ENCODE measurements at places on chromosomes 2 and 18.

GRCh38 chr2:119838179-119838578, 78.5 kb downstream of the PTPN4 start:
- no peak for DNase-seq

- DNase-seq: no peak
Observed at GRCh38 chr18:27606741-27607140, 421.6 kb upstream of the CHST9 start.

DNA sequence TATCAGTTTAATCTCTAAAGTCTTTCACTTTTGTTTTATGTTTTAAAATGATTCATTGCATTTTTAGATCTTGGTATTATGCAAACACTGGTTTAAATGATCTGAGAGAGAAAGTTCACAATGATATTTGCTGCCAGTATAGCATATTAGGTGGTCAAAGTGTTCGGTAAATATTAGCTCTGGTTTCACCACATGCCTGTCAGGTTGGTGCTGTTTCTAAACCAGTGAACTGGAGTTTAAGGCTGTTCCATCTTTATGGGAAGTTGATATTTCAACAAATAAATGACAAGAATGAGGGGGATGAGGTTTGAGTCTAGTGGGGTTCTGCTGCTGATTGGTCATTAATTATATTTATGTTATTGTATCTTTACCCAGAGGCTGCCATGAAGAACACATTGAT, 436.4 kb downstream of the DCDC2C start:
- no peak for DNase-seq

- no peak for DNase-seq
Observed at GRCh38 chr2:233584210-233584609, 17.6 kb upstream of the USP40 start.

DNA sequence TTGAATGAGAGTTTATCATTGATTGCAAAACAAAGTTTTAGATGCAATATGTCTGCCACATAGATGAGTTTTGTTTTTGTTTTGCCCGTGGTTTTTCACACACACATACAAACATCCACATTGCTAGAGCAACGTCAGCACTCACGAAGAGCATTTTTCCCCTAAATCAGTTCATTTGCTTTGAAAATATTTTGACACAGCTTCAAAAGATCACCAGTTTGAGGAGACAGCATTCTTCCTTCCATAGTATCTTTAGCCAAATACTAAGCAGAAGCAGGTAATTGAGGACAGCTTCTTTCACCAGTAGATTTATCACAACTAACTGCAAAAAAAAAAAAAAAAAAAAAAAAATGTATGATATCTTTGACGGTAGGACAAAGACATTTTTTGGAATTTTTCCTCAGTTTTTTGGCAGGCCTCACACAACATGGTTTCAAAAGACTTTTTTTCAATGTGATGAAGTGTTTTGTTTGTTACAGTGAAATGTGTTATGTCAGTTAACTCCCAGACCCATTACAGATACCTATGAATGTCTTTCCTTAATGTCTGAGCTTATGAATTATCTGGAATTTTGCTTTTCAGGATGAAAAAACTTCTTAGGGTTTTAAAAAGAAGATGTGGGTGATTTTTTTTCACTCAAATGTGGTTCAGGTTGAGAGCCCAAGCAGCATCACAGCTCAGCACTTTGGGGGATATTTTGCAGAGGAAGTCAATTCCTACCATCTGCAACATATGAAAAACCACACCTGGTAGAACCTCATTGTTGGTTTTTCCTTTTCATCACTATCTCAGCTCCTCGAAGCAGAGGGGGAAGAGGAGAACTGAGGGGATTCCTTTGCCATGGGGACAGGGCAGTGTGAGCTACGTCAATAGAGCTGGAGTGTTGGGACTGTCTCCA, 31.6 kb downstream of the AOX1 start:
- DNase-seq: no peak

DNA sequence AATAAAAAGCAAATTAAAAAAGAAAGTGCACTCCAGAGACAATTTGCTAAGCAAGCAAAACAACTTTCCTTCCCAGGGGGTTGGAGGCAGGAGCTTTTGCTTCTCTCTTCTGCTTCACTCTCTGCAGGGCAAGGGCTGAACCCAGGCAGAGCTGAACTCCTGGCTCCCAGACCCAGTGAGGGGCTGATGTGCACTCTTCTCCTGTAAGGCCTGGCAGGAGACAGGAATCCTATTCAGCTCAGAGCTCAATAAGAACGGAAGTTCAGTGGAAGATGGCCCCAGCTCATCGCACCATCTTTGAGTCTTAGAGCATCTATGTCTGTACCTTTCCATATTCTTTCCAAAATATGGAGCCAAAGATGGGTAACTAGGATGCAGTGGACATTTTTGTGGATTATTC, 29.1 kb downstream of the CIB4 start:
- DNase-seq: no peak

DNA sequence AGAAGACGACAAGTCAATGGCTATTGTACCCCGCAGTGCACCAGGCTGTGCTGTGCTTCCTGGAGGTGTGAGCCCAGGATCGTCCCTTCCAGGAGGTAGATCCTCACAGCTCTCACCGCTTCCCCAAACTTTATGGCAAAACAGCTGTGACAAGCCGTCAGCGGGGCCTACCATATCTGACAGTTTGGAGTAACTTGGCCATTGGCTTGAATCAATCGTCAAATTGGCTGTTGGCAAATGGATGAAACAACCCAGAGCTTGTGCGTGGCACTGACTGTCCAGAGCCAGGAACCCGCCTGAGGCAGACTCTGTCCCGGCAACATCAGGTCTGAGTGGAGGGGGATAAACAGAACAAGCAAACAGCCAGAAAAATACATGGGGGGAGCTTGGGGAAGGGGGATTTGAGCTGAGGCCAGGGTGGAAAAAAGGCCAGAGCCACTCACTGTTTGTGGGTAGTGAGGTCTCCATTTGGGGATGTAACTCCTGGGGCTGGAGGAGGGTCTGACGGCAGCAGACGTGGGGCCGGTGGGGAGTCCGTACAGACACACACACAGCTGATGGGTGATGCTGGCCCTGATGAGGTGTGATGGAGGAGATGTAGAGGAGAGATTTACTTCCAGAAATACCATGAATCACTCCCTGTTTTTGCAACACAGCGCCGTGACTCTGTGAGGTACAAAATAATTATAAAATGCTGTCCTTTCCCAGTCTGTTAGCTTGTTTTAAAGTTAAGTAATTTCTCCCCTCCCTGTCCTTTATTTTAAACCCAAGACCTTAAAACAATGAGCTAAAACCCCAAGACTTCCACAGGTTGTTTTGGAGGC, 174.8 kb downstream of the TWIST2 start:
- DNase-seq: no peak

DNA sequence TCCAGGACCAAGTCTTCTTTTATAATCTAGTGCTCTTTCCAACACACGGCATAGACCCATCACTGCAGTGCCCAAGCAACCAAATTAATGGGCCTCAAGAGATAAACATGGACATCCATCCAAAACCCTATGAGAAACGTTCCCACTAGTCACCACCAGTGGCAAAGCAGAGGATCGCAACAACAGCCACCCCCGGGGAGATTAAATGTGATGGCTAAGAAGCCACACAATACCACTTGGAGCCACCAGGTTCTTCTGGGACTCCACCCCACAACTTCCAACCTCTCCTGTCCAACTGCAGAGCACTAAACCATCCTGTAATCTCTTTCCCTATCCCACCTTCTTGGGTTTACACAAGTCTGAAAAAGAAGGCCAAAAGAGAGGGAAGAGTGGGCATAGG, 123.8 kb downstream of the BCL11A start:
- DNase-seq: no peak

DNA sequence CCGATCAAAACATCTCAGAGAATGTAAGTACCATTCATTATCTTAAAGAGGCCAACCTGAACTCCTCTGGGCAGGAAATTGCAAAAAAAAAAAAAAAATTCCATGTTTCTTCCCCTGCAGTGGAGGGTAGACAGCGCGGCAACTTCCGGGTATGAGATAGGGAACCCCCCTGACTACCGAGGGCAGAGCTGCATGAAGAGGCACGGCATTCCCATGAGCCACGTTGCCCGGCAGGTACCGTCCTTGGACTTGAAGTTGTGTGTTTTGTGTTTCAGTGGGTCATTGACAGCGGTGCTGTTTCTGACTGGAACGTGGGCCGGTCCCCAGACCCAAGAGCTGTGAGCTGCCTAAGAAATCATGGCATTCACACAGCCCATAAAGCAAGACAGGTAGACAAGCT, 7.2 kb downstream of the ACP1 start:
- no peak for DNase-seq

GRCh38 chr2:134177351-134177931, 76.4 kb upstream of the MGAT5 start:
- DNase-seq: no peak

DNA sequence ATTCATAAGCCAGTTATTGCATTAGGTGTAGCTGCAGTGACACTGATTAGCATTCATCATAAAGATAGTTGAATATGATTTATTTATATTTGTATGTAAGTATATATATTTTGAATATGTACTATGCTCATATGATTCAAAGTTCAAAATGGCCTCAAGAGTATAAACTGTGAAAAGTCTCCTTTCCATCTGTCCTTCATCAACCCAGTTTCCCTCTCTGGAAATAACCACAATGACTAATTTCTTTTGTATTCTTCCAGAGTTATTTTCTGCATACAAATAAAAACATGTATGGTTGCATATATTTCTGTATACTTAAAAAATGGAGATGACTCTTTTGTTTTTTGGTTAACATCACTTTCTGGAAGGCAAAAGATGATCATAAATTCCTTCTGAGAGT, 95.2 kb downstream of the CAMKMT start:
- DNase-seq: peak; percentile 3
